ENCODE measurements at places on chromosomes 7 and 10.
A peak's percentile ranks its signal among the peaks of the same experiment; 100 is the strongest.

- DNase-seq, result no peak
Measured at GRCh38 chr7:98284335-98285036, 3.0 kb downstream of the BRI3 start.

DNA sequence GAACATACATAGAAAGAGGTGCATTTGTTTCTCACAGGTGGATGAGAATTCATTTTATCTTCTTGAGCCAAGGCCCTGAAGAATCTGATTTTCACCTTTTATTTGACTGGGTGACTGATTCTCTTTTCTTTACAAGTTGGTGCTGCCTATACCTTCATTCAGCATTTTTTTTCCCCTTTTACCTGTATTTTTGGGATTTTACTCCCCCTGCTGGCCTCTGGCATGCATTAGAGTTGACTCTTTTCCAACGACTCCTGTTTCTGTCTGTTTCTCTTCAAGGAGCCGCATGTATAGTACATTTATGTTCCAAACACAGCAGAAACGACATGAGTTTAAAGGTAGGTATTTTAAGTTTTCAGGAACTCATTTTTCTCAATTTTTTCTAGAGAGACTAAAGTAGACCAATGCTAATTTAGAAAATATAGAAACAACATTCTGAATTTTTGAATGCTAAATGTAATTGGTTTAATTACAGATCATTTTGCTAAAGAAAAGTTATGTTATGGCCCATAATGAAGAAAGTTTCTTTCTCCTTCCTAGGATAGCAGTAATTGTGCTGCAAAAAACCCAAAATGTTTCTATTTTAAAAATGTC lies 149.8 kb upstream of the HDAC9 start:
- peak; percentile 40 for DNase-seq

DNA sequence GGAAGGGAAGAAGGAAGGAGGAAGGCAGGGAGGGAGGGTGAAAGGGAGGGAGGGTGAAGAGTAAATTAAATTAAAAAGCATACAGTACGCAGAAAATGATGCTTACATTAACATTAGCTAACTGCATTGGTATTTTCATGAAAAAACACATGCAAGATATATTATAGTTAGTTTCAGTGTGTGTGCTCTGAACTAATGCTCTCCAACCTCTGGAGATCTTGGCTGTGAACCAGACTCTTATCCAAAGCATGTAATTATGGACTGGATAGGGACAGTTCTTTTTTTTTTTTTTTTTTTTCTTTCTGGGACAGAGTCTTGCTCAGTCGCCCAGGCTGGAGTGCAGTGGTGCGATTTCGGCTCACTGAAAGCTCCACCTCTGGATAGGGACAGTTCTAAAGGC lies 357.0 kb downstream of the FRMD4A start:
- no peak for DNase-seq

DNA sequence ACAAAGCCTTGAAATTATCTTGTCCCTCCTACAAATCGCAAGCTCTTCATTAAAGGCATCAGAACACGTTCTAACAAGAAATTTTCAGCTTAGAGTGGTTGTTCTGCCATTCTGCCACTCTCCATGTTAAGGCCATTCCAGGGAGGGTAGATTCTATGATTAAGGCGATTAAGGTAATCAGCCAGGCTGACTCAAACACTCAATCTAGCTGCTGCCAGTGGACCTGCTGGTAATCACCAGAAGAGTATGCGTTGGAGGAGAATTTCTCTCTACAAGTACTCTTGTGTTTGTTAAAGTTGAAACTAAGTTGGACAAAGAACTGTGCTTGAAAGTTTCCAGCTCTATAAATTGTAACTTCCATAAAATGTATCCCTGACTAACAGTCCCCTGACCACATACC lies 149.2 kb upstream of the COL1A2 start:
- no peak for DNase-seq

- no peak for DNase-seq
Measured at GRCh38 chr7:157764946-157765537, 428.2 kb downstream of the DNAJB6 start.

DNA sequence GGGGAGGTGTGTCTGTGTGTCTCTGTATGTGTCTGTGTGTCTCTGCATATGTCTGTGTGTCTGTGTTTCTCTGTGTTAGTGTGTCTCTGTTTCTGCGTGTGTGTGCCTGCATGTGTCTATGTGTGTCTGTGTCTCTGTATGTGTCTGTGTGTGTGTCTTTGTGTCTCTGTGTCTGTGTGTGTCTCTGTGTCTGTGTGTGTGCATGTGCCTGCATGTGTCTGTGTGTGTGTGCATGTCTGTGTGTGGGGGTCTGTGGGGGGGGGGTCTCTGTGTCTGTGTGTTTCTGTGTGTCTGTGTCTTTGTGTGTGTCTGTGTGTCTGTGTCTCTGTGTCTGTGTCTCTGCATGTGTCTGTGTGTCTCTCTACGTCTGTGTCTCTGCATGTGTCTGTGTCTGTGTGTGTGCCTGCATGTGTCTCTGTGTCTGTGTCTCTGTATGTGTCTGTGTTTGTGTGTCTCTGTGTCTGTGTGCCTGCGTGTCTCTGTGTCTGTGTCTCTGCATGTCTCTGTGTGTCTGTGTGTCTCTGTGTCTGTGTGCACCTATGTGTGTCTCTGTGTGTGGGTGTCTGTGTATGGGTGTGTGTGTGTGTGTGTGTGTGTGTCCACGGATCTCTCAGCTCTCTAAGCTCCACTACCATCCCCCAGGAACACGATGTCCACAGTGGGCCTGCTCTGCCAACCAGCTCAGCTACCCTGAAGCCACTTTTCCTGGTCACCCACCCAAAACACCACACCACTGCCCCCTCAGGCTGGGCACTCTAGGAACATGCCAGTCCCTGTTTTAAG lies 41.7 kb downstream of the RASGEF1A start:
- DNase-seq, result no peak

All from NCI-H748 treated with DMSO at 0.1 percent for 48 hours (cell line).